ENCODE measurements at places on chromosomes 2 and 18.

GRCh38 chr18:31217038-31217849, 54.6 kb upstream of the DSC1 start:
- no peak for DNase-seq

DNA sequence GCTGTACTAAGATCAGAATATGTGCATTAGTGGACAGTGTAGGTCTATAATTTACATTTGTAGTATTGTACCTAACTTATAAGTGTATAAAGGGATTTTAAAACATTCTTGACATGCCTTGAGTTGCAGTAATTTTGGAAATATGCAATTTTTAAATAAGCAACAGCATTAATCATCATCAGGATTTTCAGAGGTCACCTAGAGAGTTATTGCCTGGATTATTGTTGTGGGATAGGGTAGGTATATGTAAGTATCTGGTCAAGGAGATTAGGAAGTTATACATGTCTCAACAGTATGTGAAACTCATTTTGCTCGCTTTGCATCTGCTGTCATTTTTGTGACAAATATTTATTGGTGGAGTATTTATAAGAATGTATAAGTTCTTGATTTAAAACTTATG, 184.2 kb downstream of the WDR7 start:
- DNase-seq: no peak

DNA sequence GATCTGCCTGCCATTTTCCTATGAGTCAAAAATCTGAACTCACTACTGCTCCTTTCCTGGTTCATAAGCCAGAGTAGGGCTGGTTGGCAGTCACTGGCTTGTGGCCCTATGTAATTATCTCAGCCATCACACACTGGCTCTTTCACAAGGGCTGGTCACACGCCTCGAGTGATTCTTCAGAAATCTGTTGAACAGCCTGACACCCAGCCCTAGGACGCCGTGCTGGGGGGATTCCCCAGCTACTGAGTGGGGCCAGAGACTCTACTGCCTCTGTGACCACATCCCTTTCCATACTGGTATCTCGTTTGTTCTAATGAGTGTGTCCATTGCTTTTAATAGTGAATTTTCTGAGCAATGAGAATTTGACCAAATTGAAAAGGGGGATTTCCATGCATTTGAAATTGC, 45.8 kb upstream of the RBM44 start:
- DNase-seq: no peak

GRCh38 chr2:160842286-160842685, 317.9 kb upstream of the TANK start:
- DNase-seq: no peak

GRCh38 chr18:39647627-39648534, 2082.3 kb upstream of the CELF4 start:
- no peak for DNase-seq

DNA sequence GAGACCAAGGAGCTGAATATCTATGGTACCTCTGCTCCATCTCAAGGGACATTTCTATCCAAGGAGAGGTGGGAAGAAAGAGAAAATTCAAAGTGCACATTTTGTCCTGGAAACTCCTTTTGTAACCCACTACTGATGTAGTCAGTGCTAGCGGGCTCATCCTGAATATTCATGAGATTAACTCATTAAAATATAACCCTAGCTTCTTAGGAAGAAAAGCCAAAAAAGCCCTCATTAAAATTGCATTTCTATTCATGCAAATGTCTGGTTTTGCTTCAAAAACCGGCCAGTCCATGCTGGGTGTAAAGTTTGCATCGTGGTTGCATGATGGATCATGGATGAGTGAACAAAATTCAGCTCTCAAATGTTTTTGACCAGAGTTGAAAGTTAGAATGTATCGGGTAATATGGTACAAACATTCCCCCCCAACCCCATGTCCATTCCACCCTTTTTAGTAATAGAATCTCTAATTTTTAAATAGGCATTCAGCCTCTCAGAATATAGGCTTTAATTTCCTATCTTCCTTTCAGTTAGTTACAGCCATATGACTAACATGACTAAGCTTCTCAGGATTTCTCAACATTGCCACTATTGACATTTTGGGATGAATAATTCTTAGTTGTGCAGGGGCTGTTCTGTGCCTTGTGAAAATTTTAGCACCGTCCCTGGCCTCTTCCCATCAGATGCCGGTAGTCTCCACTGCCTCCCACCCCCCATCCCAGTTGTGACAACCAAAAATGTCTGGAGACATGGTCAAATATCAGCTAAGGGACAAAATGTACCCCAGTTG, 104.2 kb upstream of the RND3 start:
- DNase-seq: no peak

DNA sequence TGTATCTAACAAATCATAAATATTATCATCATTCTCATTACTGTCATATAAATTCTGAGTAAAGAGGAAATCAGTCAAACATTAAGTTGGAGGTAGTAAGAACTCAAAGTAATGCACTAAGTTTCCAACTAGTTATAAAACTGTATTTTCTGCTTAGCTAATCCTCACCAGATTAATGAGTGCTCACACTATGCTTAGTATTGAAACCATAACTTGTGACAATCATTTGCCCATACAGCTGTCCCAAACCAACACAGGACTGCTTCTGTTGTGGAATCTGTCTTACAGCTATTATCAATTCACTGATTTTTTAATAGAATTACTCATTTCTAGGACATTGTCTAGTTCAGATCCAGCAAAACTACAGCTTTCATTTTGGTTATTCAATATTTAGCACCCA, 41.5 kb upstream of the TANK start:
- no peak for DNase-seq

GRCh38 chr2:207256476-207257207, 90.9 kb upstream of the KLF7 start:
- DNase-seq: no peak

DNA sequence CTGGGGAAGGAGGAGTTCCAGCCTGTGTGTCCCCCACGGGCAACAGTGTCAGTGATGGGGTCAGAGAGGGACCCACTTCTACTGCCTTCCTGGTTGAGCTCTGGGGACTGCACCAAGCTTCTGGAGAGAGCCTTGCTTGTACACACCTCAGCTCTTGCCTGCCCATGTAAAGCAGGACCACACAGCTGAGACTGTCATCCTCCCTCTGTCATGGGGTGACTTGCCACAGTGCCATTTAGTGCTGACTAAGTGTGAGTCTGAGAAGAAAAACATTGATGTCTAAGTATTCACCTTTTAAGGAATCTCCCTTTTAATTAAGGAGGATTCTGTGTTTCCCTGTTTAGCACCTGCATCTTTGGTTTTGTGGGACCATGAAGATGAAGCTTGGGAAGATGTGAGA, 159.1 kb downstream of the FHOD3 start:
- no peak for DNase-seq

- DNase-seq: peak; percentile 57
Measured at GRCh38 chr2:219249203-219249980, 3.7 kb upstream of the TUBA4B start.

- no peak for DNase-seq
Measured at GRCh38 chr2:100935372-100935752, 66.7 kb upstream of the RPL31 start.

GRCh38 chr2:107281637-107282036, 395.7 kb upstream of the ST6GAL2 start:
- DNase-seq: no peak

DNA sequence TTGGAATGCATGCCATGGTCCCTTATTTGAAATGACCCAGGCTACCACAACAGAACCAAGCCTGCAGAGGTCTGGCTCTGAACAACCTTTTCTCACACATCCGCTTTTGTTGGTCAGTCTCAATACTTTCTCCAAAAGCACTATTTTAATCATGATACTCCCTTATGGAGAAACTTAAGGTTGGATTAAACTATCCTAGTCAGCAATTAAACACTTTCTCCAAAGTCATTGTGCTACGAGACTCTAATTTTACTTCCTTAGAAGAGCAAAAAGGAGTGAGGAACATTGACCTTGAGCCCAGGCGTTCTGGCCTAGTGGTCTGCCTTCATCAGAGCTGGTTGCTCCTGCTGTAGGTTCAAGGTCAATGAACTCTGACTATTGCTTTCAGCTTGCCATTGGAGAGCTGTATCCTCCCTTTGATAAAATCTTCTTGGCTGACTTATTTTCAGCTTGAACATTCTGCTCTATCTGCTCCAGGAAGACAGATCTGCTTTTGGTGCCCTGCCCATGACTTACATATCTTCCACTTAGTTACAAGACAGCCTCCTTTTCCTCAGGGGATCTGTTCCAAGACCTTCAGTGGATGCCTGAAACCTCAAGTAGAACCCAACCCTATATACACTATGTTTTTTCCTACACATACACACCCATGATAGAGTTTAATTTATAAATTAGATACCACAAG, 91.2 kb downstream of the NCKAP5 start:
- no peak for DNase-seq

DNA sequence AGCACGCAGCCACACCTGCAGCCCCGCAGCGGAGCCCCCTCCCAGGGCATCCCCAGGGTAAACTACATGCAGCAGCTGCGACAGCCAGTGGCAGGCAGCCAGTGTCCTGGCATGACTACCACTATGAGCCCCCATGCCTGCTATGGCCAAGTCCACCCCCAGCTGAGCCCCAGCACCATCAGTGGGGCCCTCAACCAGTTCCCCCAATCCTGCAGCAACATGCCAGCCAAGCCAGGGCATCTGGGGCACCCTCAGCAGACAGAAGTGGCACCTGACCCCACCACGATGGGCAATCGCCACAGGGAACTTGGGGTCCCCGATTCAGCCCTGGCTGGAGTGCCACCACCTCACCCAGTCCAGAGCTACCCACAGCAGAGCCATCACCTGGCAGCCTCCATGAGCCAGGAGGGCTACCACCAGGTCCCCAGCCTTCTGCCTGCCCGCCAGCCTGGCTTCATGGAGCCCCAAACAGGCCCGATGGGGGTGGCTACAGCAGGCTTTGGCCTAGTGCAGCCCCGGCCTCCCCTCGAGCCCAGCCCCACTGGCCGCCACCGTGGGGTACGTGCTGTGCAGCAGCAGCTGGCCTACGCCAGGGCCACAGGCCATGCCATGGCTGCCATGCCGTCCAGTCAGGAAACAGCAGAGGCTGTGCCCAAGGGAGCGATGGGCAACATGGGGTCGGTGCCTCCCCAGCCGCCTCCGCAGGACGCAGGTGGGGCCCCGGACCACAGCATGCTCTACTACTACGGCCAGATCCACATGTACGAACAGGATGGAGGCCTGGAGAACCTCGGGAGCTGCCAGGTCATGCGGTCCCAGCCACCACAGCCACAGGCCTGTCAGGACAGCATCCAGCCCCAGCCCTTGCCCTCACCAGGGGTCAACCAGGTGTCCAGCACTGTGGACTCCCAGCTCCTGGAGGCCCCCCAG, 254.1 kb downstream of the GLI2 start:
- no peak for DNase-seq

GRCh38 chr2:241201445-241202267, 13.2 kb downstream of the ANO7 start:
- no peak for DNase-seq

DNA sequence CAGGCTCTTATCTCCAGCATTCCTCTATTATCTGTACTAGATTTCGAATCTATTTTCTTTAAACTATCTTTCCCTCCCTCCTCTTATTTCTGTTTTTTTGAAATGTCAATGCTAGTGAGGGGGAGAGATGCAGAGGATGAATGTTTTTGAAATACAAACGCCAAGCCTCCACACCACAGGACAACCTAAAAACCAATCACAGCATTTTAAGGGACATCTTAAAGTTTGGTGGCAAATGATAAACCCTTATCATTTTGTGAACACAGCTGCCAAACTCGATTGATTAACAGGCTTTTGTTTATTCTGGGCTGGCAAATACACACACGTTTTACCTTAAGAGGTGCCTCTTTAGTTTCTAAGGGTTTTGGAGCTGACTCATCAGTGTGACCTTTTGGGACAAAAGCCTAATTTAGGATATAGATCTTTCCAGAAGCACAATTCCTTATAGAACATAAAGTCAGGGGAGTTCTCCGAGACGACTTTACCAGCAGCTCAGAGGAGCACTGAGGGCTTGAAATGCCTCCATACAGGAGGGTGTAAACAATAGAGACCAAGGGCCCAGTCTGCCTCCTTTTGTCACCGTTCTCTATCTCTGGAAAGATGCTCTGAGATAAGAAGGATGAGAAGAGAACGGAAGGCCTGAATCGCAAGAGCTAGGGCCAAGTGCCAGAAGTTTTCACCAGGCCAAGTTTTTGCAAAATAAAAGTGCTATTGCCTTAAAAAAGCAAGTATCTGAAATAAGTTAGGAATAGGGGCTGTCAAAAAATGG, 4.2 kb upstream of the MEIS1 start:
- no peak for DNase-seq

- DNase-seq: no peak
Measured at GRCh38 chr2:20169796-20170703, 54.9 kb downstream of the SDC1 start.

GRCh38 chr2:108640731-108641130, 78.6 kb upstream of the RANBP2 start:
- DNase-seq: no peak

DNA sequence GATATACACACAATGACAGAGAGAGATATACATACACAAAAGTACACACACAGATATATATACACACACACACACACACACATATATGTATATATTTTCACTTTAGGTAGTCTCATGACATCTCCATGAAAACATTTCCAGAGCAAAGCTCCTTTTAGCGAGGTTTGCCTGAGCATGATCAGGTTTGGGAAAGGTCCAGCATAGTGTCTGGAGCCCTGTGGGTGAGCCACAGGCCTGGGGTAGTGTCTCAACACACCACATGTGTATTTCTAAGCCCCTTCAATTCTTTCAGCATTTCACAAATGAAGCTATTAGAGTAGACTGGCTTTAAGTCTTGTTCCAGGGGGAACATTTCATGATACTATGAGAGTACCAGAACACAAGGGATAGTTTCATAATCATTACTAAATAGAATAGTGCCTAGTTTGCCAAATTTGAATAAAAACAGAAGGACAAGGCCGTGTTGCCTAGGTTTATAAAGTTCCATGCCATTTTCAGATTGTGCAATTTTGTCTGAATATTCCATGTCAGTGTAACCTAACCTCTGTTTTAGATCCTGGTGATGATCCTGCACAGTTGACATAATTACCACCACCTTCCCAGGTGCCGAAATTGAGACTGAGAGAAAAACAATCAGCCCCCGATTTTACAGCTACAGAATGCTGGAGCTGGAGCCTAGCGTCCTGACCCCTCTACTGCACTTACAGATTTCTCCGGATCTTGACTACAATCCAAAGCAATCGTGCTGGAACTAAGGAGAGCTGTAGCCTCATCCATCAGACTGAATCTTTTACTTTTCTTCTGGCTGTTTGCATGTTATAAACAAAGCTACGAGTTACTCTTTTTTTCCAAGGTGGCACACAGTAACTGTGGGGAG, 332.7 kb downstream of the CYRIA start:
- DNase-seq: no peak

GRCh38 chr2:22282916-22283315, 1102.1 kb upstream of the KLHL29 start:
- no peak for DNase-seq

GRCh38 chr18:63087421-63088230, 231.9 kb downstream of the BCL2 start:
- DNase-seq: no peak

Measured in central memory CD4-positive, alpha-beta T cell (primary cell).